ENCODE measurements at places on chromosomes 7 and 10.

- H3K27ac ChIP-seq: no peak overlapping the region
- H3K27me3 ChIP-seq: no peaks in the 10 kb centered on the region
- H3K4me1 ChIP-seq: no peaks in the 10 kb centered on the region
- DNase-seq: no peak
- no peaks in the 10 kb centered on the region for H3K36me3 ChIP-seq
Observed at GRCh38 chr7:27693794-27694193, 31.1 kb upstream of the HIBADH start.

- no peaks in the 10 kb centered on the region for H3K27me3 ChIP-seq
- no peak overlapping the region for H3K4me3 ChIP-seq
- no peaks in the 10 kb centered on the region for H3K36me3 ChIP-seq
- peaks cover 71% of the 10 kb centered on the region for H3K4me1 ChIP-seq
- no peak overlapping the region for H3K27ac ChIP-seq
- DNase-seq: no peak
Observed at GRCh38 chr7:50214771-50215170, 89.7 kb upstream of the IKZF1 start.

DNA sequence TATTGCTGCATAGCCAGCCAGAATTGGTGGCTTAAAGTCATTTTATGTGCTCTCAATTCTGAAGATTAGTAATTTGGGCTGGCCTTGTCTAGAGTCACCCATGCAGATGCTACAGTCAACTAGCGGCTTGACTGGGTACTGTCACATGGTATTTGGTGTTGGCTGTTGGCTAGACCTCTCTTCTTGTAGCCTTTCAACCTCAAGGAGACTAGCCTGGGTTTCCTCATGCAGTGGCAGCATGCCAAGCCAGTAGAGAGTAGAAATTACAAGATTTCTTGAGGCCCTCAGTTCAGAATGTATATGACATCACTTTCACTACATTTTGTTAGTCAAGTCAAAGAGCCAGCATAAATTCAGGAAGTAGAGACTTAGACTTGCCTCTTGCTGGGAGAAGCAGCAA, 3.7 kb upstream of the ZNF800 start:
- H3K27me3 ChIP-seq: no peaks in the 10 kb centered on the region
- peaks cover 13% of the 10 kb centered on the region for H3K4me1 ChIP-seq
- H3K27ac ChIP-seq: no peak overlapping the region
- DNase-seq: peak; percentile 36
- no peaks in the 10 kb centered on the region for H3K36me3 ChIP-seq

DNA sequence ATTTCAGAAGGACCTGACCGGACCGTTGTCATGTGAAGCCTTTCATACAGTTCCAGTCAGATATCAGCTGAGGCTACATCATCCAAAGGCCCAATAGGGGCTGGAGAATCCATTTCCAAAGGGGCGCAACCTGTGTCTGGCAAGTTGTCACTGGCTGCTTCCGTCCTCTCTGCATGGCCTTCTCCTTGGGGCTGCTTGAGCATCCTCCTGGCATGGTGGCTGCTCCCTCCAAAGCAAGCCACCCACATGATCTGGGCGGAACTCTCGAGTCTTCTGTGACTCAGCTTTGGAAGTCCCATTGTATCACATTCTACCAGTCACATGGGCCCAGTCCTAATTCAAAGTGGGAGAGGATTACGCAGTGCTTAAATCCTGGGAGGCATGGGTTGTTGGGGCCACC, 207.0 kb upstream of the SHH start:
- H3K27ac ChIP-seq: no peak overlapping the region
- H3K4me3 ChIP-seq: no peak overlapping the region
- H3K36me3 ChIP-seq: no peaks in the 10 kb centered on the region
- H3K27me3 ChIP-seq: no peaks in the 10 kb centered on the region
- H3K4me1 ChIP-seq: no peaks in the 10 kb centered on the region

- no peak overlapping the region for H3K27ac ChIP-seq
- H3K36me3 ChIP-seq: no peaks in the 10 kb centered on the region
- no peak for DNase-seq
- H3K4me1 ChIP-seq: no peaks in the 10 kb centered on the region
- peaks cover 3% of the 10 kb centered on the region for H3K27me3 ChIP-seq
Observed at GRCh38 chr7:101644879-101645278, 15.8 kb upstream of the MYL10 start.

GRCh38 chr7:140275069-140275965, 98.5 kb upstream of the KDM7A start:
- no peaks in the 10 kb centered on the region for H3K27me3 ChIP-seq
- DNase-seq: no peak
- H3K4me1 ChIP-seq: no peaks in the 10 kb centered on the region
- no peak overlapping the region for H3K4me3 ChIP-seq
- no peaks in the 10 kb centered on the region for H3K36me3 ChIP-seq
